ENCODE measurements at places on chromosomes 1 and 21.

- DNase-seq, result no peak
Observed at GRCh38 chr1:38724160-38725131, 135.1 kb downstream of the RRAGC start.

DNA sequence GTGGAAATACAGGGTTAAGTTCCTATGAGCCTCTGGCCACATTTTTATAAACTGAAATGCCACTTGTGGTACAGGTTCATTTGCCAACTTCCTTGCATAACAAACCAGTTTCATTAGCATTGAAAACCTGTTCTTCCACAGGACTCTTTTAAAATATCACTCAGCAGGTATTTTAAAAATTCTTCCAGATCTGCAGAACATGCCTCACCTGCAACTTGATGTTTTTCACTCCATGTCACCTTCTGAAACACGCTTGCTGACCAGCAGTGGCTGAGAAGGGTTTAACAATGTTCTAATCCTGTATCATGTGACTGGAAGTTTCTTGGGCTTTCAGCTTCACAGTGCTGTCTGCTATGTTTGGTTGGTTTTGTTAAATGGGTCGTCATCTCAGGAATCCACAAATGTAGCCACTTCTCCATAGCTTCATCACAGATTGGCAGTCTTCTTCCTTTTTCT, 17.6 kb upstream of the CBR3 start:
- DNase-seq, result no peak

- no peak for DNase-seq
Observed at GRCh38 chr1:192629612-192630011, 6.3 kb upstream of the RGS13 start.

- no peak for DNase-seq
Observed at GRCh38 chr1:9610548-9610947, 21.8 kb downstream of the TMEM201 start.

DNA sequence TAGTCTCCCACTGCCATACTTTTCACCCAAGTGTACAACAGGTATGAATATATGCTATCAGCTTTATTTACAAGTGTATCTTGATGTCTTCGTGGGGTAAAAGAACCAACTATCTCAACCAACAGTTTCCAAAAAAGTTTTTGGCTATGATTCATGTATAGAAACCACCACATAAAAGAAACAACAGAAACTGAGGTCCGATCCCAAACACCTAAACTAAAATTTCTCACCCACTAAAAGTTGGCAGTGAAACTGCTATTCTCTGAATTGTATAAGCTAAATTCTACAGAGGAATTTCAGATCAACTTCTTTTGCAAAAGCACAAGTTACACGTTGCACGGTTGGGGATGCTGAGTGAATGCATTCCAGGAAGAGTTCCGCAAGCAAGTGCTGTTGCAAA, 5.0 kb upstream of the KCNE1 start:
- DNase-seq, result no peak

DNA sequence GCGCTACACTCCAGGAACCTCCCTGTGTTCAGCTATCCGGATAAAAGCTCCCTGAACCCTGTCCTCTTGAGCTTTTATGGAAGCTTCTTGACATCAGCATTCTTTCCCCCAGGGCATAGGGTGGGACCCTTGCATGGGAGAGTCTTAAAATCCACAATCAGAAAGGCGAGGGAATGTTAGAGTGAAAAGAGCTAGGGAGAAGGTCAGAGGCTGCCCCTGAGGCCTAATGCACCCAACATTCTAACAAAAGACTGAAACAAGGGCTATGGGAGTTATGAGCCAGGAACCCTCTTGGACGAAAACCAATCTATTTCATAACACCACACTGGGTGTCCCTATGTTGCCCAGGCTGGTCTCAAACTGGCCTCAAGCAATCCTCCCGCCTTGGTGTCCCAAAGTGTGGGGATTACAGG, 36.7 kb downstream of the NEK2 start:
- no peak for DNase-seq

- no peak for DNase-seq
Observed at GRCh38 chr1:158008630-158009029, 15.2 kb downstream of the KIRREL1 start.

- no peak for DNase-seq
Observed at GRCh38 chr1:89734442-89734841, 86.4 kb upstream of the LRRC8D start.

GRCh38 chr1:19113697-19114092, 96.4 kb downstream of the UBR4 start:
- no peak for DNase-seq

- no peak for DNase-seq
Observed at GRCh38 chr1:61631436-61631835, 93.5 kb downstream of the TM2D1 start.

DNA sequence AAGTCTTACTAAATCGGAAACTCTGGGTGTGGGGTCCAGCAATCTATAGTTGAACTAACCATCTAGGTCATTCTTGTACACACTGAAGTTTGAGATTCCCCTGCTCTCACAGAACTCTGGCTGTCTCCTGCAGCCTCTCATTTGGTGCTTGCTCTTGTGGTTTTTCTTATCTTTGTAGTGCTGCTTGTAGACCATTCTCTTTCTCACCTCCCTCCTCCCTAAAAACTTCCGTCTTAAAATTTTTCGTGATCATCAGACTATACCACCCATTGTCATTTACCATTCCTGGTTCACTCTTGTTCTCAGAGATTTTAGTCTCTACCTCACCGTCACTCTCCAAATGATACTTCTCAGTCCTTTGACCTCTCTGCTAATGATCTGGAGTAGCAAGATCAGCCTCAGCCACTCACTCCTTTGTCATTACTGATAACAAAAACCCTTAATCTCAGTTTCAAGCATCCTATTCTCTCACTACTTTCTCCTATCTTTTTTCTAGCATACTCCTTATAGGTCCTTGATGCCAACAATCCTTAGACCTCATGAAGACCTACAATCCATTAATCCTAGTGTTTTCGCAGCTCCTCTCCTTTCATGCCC, 13.0 kb upstream of the EPHX4 start:
- DNase-seq, result no peak

DNA sequence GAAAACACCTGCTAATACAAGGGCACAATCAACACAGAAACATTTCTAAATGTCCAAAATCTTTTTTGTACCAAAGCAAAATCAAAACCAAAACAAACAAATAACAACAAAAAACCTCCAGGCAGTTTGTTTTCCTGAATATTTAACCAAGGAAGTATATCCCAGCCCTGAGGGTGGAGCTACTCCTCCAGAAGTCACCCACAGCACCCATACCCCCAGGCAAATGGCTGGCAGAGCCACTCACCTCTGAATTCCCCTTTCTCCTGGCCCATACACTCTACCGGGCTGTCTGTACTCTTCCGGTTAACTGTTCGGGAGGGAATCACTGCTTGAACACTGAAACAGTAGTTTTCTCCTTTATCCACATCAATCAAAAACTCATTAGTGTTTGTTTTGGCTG, 9.5 kb downstream of the F3 start:
- no peak for DNase-seq

- DNase-seq, result no peak
Observed at GRCh38 chr1:230141021-230141648, 74.1 kb downstream of the GALNT2 start.

GRCh38 chr1:119946724-119947123, 50.4 kb upstream of the ADAM30 start:
- no peak for DNase-seq

DNA sequence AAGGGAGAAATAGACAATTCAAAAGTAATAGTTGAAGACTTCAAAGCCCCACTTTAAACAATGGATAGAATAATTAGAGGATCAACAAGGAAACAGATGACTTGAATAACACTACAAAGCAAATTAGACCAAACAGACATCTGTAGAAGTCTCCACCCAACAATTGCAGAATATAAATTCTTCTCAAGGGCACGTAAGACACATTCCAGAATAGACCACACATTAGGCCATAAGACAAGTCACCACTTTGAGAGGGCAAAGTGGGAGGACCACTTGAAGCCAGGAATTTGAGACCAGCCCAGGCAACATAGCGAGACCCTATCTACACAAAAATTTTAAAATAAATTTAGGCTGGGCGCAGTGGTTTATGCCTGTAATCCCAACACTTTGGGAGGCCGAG, 20.5 kb upstream of the RNF186 start:
- no peak for DNase-seq

GRCh38 chr1:239719642-239720258, 333.4 kb downstream of the CHRM3 start:
- no peak for DNase-seq

All from stimulated activated CD4-positive, alpha-beta T cell treated with anti-CD3 and anti-CD28 coated beads, Interleukin-4, amount 100 ng/mL, for 48 hours (primary cell).